ENCODE measurements at places on chromosomes 12 and 14. TPM values are rescaled to one million over a fixed set of nuclear protein-coding genes. Genes with fewer than 3 reads are reported as not detected.

DNA sequence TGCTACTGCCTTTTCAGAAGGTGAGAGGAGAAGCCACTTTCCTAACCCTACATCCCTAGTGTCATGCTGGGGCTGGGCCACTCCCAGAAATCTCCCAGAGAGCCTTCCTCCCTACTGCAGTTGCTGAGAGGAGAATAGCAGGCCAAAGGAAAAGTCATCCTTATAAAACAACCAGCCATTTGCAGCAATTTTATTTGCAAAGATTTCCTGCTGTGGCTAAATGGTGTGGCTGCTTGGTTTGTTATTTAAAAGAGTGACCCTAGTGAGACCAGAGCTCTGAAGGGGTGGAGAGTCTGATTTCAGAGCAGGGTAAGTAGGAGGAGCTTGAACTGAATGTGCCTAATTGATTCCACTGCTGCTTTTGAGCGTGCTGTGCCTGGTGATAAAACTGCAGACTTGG, 232.0 kb downstream of the GRIN2B start:
- H3K4me1 ChIP-seq, result no peaks in the 10 kb centered on the region
- H3K36me3 ChIP-seq, result no peaks in the 10 kb centered on the region
- no peak for DNase-seq
- no peak overlapping the region for H3K27ac ChIP-seq

Gene IL26
- total RNA-seq, result not detected

Gene C12orf50
- not detected for total RNA-seq

Gene CLEC9A
- total RNA-seq, result 0.32 TPM

DNA sequence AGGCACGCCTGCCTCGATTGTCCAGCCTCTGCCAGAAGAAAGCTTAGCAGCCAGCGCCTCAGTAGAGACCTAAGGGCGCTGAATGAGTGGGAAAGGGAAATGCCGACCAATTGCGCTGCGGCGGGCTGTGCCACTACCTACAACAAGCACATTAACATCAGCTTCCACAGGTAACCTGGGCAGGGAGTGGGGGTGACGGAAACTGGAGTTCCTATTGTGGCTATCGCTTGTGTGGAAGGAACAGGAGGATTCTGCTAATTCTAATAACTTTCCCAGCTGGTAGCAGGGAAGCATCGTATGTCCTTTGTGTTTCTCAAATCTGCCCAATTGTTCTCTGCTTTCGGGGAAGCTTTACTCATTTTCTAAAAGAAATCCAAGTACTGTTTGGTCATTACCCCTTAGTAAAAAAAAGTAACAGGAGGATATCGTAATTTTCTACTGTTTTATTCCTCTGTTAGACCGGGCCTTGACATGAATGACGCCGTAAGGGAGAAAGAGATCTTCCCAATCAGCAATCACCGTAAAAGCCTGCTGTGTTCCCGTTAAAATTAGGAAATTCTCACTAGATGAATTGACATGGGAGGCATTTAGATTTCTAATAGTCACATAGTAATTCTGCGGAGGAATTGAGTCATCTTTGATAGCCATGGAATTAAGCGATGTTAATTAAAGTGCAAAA, 449 bp downstream of the THAP2 start:
- H3K4me3 ChIP-seq, result peak overlapping the region; percentile 83
- H3K27ac ChIP-seq, result peak overlapping the region; percentile 97
- H3K36me3 ChIP-seq, result no peaks in the 10 kb centered on the region
- H3K4me1 ChIP-seq, result no peaks in the 10 kb centered on the region
- no peak for DNase-seq

Gene CLEC7A
- total RNA-seq, result 3.4 TPM

GRCh38 chr12:66698558-66698957, 19.7 kb upstream of the GRIP1 start:
- H3K4me3 ChIP-seq, result no peak overlapping the region
- H3K4me1 ChIP-seq, result no peaks in the 10 kb centered on the region
- no peak for DNase-seq
- H3K27me3 ChIP-seq, result no peaks in the 10 kb centered on the region

Gene BATF
- total RNA-seq, result 3.1 TPM

Gene SAV1
- 29.4 TPM for total RNA-seq

- no peaks in the 10 kb centered on the region for H3K27me3 ChIP-seq
- no peak for DNase-seq
- H3K4me3 ChIP-seq, result no peak overlapping the region
- no peaks in the 10 kb centered on the region for H3K36me3 ChIP-seq
These were observed 11.2 kb downstream of the LGMN start for GRCh38 chr14:92737206-92737605.

DNA sequence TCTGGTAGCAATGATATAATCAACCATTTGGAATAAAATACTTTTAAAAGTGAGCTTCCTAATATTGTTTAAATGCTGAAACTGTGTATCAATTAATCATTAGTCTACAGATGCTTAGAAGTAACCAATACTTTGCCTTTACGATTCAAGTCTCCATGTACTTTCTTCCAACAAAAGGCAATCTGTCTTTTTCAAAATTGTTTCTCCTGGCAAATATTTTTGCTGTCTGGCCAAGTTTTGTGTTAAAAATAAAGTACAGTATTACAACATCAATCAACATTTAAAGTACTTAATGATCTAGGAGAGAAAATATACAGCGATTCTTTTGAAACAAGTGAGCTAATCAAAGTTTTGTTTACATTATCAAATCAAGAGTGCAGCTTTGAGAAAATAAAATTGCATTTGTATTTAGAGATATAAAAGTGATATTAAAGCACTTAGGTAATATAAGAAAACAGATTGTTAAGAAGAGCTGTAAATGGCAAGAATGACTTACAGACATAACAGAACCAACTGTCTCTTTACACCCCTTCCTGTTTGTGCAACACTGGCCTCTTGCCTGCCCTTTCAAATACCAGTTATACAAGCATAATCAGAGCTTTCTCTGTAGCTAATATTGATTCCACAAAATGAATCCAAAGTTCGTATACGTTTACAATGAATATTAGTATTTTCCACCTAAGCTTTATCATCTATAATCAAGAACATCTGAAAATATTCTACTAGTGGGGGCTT, 38.2 kb upstream of the FBLN5 start:
- no peaks in the 10 kb centered on the region for H3K27me3 ChIP-seq
- no peaks in the 10 kb centered on the region for H3K36me3 ChIP-seq
- H3K4me1 ChIP-seq, result no peaks in the 10 kb centered on the region
- H3K4me3 ChIP-seq, result no peak overlapping the region
- DNase-seq, result no peak

- peak overlapping the region; percentile 91 for H3K27ac ChIP-seq
- no peaks in the 10 kb centered on the region for H3K4me1 ChIP-seq
- H3K27me3 ChIP-seq, result no peaks in the 10 kb centered on the region
These were observed 591 bp downstream of the GXYLT1 start for GRCh38 chr12:42144158-42144407.

Gene CIDEB
- total RNA-seq, result 17.8 TPM

Gene OLR1
- 2.1 TPM for total RNA-seq

DNA sequence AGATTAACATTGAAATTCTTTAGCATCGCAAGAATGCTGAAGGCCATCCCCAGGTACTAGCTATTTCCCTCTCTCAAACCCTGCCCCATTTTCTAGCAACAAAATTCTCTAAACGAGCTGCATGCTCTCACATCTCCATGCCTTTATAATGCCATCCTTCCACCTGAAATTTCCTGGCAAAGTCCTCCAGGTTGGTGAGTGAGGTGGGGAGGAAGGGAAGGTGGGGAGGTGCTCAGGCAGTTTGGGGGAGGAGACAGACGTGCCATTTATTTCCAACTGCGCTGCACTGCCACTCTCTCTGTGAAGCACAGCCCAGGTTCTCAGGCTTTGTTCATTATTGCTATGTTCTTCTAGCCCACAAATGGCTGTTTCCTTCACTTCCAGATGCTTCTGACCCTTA, 208.4 kb downstream of the PAWR start:
- H3K4me1 ChIP-seq, result no peaks in the 10 kb centered on the region
- no peak for DNase-seq
- H3K36me3 ChIP-seq, result no peaks in the 10 kb centered on the region
- H3K4me3 ChIP-seq, result no peak overlapping the region

GRCh38 chr12:84502180-84502860, 410.3 kb downstream of the SLC6A15 start:
- no peaks in the 10 kb centered on the region for H3K4me1 ChIP-seq
- H3K27ac ChIP-seq, result no peak overlapping the region
- no peaks in the 10 kb centered on the region for H3K27me3 ChIP-seq
- DNase-seq, result no peak

GRCh38 chr12:32588604-32589003, 90.5 kb upstream of the DNM1L start:
- no peak overlapping the region for H3K4me3 ChIP-seq
- H3K27ac ChIP-seq, result no peak overlapping the region
- no peaks in the 10 kb centered on the region for H3K36me3 ChIP-seq

- peak overlapping the region; percentile 36 for H3K27ac ChIP-seq
- H3K4me3 ChIP-seq, result no peak overlapping the region
- peaks cover 3% of the 10 kb centered on the region for H3K4me1 ChIP-seq
These were observed 43.4 kb upstream of the NR2C1 start for GRCh38 chr12:95116773-95117172.

GRCh38 chr14:61547186-61548069, 147.9 kb upstream of the HIF1A start:
- no peaks in the 10 kb centered on the region for H3K36me3 ChIP-seq
- DNase-seq, result no peak
- no peak overlapping the region for H3K27ac ChIP-seq
- no peak overlapping the region for H3K4me3 ChIP-seq

DNA sequence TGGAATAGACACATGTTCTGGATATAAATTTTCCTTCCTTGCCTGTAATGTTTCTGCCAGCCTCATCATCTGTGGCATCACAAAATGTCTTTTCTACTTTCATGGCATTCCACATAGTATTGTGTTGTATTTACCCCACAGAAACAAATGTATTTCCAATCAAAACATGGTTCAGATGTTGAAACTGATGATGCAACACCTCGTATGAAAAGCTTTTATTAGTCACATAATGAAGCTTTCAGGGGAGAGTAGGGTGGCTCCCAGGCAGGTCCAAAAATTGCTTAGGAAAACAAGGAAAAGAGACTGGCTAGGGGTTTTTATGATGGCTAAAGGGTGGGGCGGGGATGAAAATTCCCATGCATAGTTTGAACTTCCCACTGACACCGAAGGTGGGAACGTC, 29.1 kb upstream of the ZNF641 start:
- H3K27ac ChIP-seq, result no peak overlapping the region
- H3K4me3 ChIP-seq, result no peak overlapping the region
- no peak for DNase-seq
- H3K27me3 ChIP-seq, result no peaks in the 10 kb centered on the region

Gene PA2G4
- 93.3 TPM for total RNA-seq

GRCh38 chr14:77314043-77314442, 6.6 kb downstream of the POMT2 start:
- no peak overlapping the region for H3K4me3 ChIP-seq
- no peaks in the 10 kb centered on the region for H3K36me3 ChIP-seq
- H3K4me1 ChIP-seq, result peaks cover 20% of the 10 kb centered on the region
- peak overlapping the region; percentile 64 for H3K27ac ChIP-seq

GRCh38 chr12:119322301-119322723, 12.2 kb upstream of the CCDC60 start:
- peak; percentile 14 for DNase-seq
- no peak overlapping the region for H3K4me3 ChIP-seq
- no peaks in the 10 kb centered on the region for H3K36me3 ChIP-seq

Gene TAS2R19
- 6.1 TPM for total RNA-seq

DNA sequence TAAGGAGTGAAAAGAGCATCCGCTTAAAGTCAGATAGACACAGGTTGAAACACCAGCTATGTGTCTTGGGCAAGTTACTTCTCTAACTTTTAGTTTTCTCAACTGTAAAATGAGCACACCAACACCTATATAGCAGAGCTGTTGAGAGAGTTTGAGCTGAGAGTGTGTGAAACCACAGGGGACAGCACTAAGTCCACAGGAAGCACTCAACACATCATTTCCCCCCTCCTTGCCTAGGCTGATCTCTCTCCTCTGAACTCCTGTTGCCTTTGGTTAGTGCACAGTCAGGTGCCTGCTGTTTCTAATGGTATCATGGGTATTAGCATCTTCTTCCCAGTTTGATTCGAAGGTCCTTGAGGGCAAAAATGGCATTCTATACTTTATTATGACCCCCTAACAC, 176.7 kb downstream of the DPF3 start:
- no peaks in the 10 kb centered on the region for H3K36me3 ChIP-seq
- DNase-seq, result no peak
- no peaks in the 10 kb centered on the region for H3K27me3 ChIP-seq
- no peak overlapping the region for H3K27ac ChIP-seq

DNA sequence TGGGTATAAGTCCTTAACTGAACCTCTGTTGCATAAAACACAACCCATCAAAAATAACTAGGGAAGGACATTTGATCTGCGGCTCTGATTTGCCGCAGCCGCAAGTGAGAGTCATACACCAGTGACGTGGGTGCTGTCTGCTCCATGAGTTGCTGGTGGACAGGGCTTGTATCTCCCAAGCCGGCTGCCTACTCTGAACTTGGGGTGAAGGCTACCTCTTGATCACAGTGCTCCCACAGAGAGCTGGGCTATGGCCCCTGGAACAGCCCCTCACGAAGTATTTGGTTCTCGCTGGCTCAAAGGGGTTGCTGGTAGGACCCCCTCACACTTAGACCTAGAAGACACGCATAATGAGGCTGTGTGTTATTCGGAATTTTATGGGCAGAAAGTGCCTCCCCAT, 118.8 kb downstream of the TMEM132C start:
- no peak for DNase-seq
- H3K27ac ChIP-seq, result no peak overlapping the region
- no peaks in the 10 kb centered on the region for H3K4me1 ChIP-seq
- H3K36me3 ChIP-seq, result no peaks in the 10 kb centered on the region
- H3K4me3 ChIP-seq, result no peak overlapping the region

DNA sequence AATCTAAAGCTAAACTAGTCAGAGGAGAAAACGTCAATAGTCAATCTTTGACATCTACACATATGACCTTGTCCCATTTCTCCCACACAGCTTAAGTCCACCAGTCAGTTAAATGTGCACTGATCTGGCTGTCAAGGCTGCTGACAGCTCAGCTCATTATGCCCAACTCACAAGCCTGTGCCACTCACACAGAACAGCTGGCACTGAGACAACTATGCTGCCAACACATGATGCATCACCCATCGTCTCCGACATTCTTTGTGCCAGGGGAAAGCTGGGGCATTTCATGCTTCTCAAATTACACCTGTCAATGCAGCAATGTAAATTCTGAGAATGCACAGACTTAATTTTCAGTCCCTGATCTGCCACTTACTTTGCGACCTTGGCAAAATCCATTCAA, 25.3 kb downstream of the GNS start:
- H3K27me3 ChIP-seq, result no peaks in the 10 kb centered on the region
- DNase-seq, result no peak
- H3K4me3 ChIP-seq, result no peak overlapping the region
- H3K36me3 ChIP-seq, result no peaks in the 10 kb centered on the region

Gene ATN1
- total RNA-seq, result 93.0 TPM

- H3K27ac ChIP-seq, result peak overlapping the region; percentile 51
- H3K4me3 ChIP-seq, result no peak overlapping the region
- H3K4me1 ChIP-seq, result peaks cover 24% of the 10 kb centered on the region
- no peaks in the 10 kb centered on the region for H3K36me3 ChIP-seq
These were observed 285.3 kb downstream of the ZFP36L1 start for GRCh38 chr14:68507544-68508081.

Gene BCL11B
- 2.8 TPM for total RNA-seq

Gene CACNA2D4
- total RNA-seq, result 9.4 TPM

GRCh38 chr14:59208224-59208814, 19.9 kb downstream of the DAAM1 start:
- no peak overlapping the region for H3K4me3 ChIP-seq
- no peaks in the 10 kb centered on the region for H3K27me3 ChIP-seq
- no peak for DNase-seq
- H3K36me3 ChIP-seq, result no peaks in the 10 kb centered on the region

All from prostate gland (tissue), 2 donors.